ENCODE measurements at places on chromosomes 1 and 21.
A peak's percentile ranks its signal among the peaks of the same experiment; 100 is the strongest.

DNA sequence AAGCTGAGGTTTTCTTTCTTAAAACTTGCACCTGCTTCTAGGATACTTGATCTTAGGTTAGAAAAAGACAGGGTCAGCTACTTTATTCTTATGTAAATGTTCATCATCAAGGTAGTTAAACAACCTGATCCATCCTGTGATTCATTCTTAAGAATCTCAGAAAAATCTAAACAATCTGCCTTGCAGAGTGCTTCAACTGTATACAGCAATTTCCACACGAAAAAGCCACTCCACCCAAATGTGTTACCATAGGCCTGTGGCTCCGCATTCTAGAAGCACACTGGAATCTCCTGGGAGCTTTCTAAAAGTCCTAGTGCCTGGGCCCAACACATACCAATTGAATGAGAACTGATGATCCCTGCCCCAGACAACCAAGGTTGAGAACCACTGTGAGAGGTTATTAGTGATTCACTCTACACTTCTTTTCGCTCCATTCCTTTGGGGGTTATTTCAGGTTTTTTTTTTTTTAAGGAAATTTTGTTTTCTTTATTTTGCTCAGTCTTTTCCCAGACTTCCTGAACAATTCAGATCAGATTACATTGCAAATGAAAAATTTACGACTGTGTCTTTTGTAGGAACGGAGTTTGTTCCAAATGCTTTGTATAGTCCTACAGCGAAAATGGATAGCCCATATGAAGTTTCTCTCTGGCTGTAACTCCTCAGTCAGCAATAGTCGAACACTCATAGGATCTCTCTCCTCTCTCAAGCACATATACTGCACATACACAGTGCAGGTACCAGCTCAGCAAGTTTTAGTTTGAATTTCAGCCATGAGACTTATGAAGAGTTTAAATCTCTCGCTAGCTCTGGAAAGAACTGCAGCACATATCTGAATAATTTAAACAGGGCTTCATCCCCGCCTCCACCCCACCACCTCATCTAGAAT is 16.1 kb downstream of the SMYD2 start:
- ATAC-seq = no peak

DNA sequence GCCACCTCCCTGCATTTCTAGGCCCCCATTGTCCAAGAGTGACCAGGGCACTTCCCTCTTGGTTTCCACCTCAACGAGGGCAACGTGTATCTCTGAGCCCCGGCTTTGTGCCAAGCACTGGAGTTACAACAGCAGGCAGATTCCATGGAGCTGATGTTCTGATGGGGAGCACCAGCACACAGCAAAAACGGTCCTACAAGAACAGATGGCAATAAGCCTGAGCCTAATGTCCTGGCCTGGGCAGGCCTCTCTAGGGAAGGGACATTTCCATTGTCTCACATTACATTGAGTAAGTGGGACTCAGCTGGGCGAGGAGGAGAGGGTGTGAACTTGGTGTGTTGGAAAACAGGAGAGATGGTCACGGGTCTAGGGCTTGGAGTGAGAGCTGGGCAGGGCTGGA is 27.2 kb upstream of the NPPB start:
- ATAC-seq = no peak

DNA sequence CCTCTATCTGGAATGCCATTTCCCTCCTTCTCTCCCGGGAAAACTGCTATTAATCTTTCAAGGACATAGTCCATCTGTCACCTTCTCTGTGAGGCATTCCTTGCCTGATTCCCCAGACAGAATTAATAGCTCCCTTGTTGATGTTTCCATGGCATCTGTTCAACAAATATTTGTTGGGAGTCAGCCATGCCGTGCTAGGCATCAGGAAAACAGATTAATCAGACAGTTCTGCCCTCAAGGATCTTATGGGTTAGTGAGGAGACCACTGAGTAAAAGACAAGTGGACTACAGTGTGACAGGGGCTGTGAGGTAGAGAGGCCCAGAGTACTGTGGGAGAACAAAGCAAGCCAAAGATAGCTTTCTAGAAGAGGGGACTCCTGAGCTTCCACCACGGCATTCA is 11.4 kb upstream of the MAGOH start:
- no peak for ATAC-seq

DNA sequence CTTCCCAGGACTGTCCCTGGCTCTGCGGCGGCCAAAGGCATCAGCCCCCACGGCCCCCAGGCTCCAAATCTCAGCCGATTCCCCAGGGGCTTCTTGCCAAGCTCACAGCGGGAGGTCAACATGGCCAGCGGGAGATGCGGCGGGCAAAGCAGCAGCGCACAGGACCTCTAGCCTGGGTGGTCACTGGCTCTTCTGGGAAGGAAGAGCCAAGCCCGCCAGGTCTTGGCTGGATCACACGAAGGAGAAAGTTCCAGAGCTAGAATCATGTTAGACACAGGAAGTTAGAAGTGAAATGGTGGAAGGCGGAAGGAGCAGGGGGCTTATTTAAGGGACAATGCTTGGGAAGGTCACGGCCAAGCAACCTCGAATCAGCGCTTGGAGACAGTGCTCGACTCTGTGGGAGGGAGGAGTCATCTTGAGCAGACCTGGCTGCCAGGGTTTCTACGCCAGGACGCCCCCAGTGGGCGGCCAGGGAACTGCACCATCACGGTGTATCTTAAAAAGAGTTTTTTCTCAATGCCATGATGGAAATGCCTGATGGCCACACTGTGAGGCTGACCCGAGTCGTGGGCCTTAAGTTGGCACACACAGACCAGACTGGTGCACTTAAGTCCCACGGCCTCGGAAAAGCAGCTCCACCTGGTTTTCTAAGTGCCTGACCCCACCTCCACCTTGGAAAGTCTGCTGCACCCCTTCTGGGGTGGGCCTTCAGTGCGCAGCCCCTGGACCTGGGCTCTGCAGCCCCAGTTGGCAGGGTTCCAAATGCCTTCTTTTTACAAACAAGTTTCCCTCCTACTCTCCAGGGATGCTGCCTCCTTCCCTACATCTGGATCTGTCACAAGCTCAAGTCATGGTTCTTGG is 29.3 kb downstream of the SLC66A1 start:
- ATAC-seq = peak; percentile 60

- ATAC-seq = no peak
Measured at GRCh38 chr1:7684861-7685635, 86.0 kb upstream of the VAMP3 start.

DNA sequence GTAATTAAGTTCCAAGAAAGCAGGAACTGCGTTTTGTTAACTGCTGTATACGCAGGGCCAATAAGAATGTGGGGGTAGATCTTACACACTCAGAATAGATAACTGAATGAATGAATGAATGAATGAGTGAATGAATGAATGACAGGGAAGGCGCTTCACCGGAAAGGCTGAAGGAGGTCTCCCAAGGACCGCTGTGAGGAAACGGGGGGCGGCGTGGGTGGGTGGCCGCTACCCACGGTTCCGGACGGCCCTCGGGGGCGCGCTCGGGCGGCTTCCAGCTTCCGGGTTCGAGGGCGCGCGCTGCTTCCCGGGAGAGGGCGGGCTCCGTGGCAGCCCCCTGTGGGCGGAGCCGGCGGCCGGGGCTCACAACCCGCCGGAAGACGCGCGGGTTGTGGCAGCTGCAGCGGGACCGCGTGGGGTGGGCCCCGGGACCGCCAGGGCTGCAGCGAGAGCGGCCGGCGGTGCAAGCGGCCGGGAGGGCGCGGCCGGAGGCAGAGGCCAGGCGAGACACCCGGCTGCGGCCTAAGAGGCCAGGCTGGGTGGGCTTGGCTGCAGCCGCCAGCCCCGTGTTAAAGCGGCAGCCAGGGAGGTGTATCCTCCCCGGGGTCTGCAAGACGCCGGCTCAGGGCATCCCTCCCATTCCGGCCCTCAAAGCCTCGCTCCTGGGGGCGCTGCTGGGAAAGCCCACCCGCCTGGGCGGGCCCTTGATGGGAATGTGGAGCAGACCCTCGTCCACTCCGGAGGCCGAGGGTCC is at the start of gene ZFP69:
ZFP69 (plus strand) TSS at position 367 of the 754 bp plus-strand sequence. CDS start 2,072 bp downstream, outside the sequence.
- peak; percentile 96 for ATAC-seq

DNA sequence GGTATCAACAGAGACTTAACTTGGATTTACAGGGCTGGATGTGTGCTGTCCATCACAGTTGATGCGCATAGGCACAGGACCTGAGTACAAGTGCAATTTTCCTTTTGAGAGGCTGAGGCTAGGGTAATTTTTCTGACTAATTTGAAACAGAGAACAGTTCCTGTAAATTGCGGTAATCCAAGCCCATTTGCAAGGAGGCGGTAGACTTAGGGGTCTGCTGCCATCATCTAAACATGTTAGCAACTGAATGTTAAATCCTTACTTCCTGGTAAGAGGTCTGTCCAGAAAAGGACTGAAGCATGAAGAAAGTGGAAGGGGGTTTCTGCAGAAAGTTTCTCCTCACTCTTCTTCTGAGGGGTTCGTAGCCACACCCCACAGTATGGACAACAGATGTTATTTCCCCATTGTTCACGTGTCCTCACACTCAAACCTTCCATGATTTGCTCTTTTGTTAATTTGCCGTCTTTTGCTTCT is 23.7 kb upstream of the C1orf198 start:
- ATAC-seq = peak; percentile 76

DNA sequence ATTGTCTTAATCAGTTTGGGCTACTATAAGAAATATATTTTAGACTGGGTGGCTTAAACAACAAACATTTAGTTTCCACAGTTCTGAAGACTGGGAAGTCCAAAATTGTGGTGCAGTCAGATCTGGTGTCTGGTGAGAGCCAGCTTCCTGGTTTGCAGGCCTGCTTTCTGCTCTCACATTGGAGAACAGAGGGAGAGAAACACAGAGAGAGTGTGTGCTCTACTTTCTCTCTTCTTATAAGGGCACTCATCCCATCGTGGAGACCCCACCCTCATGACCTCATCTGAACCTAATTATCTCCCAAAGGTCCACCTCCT is 4.1 kb downstream of the LEPR start:
- ATAC-seq = no peak

GRCh38 chr1:66033781-66034180 is 241.1 kb downstream of the PDE4B start:
- ATAC-seq = no peak

GRCh38 chr1:244314921-244315559 is 136.7 kb downstream of the ADSS2 start:
- ATAC-seq = no peak

DNA sequence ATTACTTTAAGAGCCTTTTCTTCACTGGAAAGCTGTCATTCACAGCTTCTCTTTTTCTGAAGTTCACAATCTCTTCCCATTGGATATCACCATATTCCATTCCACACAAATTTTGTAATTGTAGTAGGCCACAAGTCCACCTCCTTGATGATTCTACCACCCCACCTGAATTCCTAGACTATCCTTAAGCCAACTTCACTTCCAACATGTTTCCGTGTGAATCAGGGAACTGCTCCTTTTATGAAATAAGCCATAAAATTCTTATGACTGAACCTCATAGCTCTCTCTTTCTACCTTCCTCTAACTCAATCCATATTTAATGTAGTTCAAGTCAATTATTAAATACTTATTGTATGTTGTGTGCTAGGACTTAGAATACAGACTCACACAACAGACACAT is 16.6 kb upstream of the ZRANB2 start:
- ATAC-seq = no peak

- peak; percentile 61 for ATAC-seq
Measured at GRCh38 chr1:25914074-25914995, 8.1 kb upstream of the STMN1 start.

- ATAC-seq = no peak
Measured at GRCh38 chr1:222136869-222137268, 395.0 kb upstream of the DUSP10 start.

- no peak for ATAC-seq
Measured at GRCh38 chr21:27700974-27701614, 734.2 kb upstream of the ADAMTS5 start.

GRCh38 chr1:63327417-63328054 is 5.2 kb downstream of the FOXD3 start:
- ATAC-seq = no peak

DNA sequence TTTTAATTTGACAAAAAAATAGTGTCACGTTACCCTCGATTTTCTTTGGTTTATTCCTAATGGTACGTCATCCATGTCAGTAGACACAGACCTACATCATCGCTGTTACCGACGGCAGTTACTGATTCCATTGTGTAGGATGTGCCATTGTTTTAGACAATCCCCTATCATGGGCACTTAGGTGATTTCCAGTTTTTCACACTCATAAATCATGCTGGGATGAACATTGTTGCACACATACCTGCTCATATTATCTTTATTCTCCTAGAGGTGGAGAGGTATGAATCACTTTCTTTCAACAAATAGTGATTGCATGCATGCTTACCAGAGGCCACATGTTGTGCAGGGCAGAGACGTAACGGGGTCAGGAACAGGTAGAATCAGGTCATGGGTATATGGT is 79.7 kb upstream of the EFHD2 start:
- no peak for ATAC-seq

- no peak for ATAC-seq
Measured at GRCh38 chr21:38054334-38054733, 138.1 kb upstream of the KCNJ6 start.

- no peak for ATAC-seq
Measured at GRCh38 chr1:162219461-162219860, 150.0 kb downstream of the NOS1AP start.

Measured in stimulated activated memory B cell treated with anti-CD40 and anti-IgM and Interleukin-4, amounts not matched to agents 10 μg/mL and 1 μg/mL and 100 μg/mL, for 72 hours (primary cell).